GDM1 (cell line): ENCODE measurements at places on chromosomes 7 and 10.

GRCh38 chr7:8714791-8715190 lies 281.4 kb downstream of the NXPH1 start:
- no peak for DNase-seq

DNA sequence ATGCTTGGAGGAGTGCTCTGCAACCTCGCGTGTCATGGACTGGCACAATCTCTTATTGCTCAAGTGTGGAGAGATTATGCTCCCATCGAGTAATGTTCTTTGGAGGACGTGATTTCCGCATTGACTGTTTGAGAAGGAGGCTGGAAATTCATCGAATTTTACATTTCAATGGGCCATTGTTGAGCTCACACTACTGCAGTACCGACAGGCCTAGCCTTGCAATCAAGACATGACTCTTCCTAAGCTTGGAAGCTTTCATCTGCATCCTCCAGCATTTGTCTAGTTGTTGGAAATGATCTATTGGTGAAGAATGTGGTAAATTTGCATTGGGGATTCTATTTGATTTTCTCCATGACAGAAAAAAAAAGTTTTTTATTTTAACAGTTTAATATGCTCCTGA lies 156.8 kb downstream of the FZD1 start:
- no peak for DNase-seq

- no peak for DNase-seq
Measured at GRCh38 chr10:117136391-117136975, 1.6 kb downstream of the VAX1 start.

DNA sequence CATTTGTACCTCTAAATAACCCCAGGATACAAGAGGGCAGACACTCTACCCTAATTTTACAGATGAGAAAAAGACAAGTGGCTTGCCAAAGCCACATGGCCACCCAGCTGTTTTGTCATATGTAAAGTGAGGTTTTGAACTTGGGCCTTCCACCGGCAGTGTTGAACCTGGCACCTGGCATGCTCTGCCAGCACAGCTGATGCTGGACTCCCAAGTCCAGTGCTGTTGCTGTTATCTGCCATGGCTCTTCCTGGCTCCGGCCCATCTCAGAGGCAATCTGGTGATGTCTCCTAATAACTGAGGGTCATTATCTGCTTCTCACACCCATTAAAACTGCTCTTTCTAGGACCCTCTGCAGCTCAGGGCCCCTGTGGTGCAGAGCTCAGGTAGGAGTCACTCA lies 25.0 kb downstream of the BCCIP start:
- no peak for DNase-seq

GRCh38 chr7:121244120-121244870 lies 84.5 kb upstream of the WNT16 start:
- DNase-seq: no peak

DNA sequence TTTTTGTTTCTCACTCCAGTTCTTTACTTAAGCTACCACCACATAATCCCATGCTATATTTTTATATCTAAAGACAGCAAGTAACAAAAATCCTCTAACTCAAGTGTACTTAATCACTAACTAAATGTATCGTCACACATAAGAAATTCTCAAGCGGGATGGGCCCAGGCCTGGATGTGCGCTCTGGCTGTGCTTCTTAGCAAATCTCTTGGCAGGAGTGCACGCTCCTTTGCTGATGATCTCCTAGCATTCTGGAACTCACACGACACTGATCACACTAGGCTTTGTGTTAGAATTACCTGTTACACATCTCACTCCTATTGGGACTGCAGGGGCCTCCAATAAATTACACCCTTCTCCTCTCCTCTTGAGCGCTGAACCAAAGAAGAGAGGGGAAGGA lies 46.7 kb upstream of the CALD1 start:
- no peak for DNase-seq

GRCh38 chr7:137335814-137336213 lies 7.7 kb downstream of the PTN start:
- DNase-seq: no peak
